ENCODE measurements at places on chromosomes 2 and 18.
A peak's percentile ranks its signal among the peaks of the same experiment; 100 is the strongest.

- no peak for DNase-seq
Measured at GRCh38 chr18:67731851-67732250, 215.3 kb upstream of the DSEL start.

GRCh38 chr2:129888461-129888860 lies 91.0 kb upstream of the RAB6C start:
- no peak for DNase-seq

DNA sequence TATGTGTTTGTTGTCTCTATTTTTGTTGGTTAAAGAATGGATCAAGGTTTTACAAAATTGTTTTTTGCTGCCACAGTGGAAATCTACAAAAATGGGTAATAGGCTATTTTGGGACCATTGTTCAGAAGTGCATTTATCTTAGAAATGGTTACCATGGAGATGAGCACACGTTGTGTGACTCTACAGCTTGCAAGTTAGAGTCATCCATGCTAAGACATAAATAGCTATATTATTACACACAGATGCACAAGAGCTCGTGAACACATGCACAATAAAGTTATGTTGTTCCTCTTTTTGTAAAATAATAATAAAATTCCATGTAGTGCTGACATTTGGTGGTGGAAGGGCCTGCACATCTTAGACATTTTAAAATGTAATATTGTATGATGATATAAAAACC lies 15.5 kb upstream of the DUSP19 start:
- DNase-seq: no peak

- DNase-seq: no peak
Measured at GRCh38 chr18:43914018-43914417, 636.7 kb upstream of the SYT4 start.

- DNase-seq: no peak
Measured at GRCh38 chr18:49949951-49950395, 136.6 kb upstream of the ACAA2 start.

GRCh38 chr2:207221731-207222130 lies 56.0 kb upstream of the KLF7 start:
- no peak for DNase-seq

DNA sequence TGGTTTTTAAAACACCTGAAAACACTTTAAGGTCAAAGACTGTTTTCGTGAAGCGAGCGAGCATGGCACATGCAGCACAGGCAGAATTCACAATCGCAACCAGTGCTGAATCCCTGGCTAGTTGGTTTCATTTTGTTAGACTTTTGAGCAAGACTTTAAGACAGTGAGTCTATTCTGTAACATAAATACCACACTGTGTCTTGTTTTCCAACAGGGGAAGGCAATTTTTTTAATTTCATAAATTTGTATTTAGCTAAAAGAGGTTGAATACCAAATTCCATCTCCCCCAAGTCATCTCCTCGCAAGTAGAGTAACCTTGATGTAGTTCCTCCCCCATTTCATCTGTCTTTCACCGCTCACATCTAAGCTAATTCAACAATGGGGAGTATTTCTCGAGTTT lies 1.4 kb downstream of the CERKL start:
- no peak for DNase-seq

DNA sequence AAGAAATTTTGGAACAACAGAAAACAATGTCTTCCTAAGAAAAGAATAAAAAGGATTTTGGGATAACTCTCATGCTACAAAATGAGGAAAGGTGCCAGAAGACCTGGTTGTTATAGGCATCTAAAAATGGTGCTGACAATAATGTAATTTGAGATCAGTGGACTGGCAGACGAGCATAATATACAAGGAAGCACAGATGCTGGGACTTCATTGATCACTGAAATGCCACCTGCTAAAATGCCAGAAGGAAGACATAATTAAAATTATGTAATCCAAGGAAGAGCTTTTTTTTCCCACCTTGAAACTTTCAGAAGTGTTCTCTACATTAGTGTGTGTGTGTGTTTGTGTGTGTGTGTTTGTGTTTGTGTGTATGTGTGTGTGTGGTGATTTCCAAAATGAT lies 535.9 kb downstream of the XIRP2 start:
- no peak for DNase-seq

DNA sequence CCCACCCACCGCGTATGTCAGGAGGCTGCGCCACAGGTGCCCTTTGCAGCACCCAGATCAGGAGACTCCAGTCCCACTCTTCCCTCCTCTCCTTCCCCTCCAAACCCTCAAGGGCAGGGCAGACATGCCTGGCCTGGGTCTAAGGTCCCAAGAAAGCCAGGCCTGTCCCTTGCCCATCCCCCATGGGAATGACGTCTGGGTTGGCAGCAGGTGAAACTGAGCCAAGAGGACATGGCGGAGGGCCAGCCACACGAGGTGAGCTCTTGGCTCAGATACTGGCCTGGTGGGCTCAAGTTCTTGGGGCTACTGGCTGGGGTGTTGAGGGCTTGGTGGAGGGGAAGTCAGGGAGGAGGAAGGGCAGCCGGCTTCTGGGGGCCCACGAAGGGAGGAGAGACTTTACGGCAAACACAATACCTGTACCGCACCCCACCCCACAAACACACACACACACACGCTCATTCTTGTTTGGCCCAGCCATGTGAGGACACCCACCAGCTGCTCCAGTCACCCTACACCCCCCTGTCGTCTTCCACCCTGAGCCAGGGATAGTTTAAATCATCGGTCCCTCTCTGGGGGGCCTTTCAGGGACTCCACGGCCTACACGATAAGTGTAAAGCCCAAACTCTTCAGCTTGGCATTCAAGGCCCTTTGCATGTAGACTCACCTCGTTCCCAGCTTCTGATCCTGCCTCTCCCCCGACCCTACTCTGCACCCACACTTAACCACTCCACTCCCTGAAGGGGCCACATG lies 24.1 kb upstream of the TNS1 start:
- peak; percentile 64 for DNase-seq

DNA sequence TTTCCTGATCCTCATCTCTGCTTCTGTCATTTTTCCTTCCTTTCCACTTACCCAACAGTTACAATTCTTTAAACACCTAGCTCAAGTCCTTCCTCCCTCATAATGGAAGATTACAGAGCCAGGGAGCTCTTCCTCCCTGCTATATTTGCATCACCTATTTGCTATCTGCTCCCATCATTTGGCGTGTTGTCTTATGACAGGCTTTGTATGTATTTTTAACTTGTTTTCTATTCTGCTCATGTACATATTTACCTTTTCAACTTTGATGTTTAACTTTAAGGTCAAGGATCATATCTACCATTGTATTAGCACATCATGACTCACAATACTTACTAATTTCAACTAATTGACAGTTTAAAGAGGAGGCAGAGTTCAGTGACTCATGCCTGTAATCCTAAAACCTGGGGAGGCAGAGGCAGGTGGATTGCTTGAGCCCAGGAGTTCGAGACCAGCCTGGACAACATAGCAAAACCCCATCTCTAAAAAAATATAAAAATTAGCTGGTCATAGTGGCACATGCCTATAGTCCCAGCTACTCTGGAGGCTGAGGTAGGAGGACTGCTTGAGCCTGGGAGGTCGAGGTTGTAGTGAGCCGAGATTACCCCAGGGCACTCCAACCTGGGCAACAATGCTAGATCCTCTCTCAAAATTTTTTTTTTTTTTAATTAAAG lies 308.0 kb upstream of the STON1 start:
- DNase-seq: no peak

GRCh38 chr2:102053096-102053495 lies 61.3 kb downstream of the IL1R2 start:
- peak; percentile 59 for DNase-seq

- DNase-seq: no peak
Measured at GRCh38 chr2:216315802-216316603, 56.3 kb downstream of the MARCHF4 start.

GRCh38 chr2:64672708-64673107 lies 19.0 kb upstream of the SERTAD2 start:
- no peak for DNase-seq

- DNase-seq: no peak
Measured at GRCh38 chr2:145692971-145693478, 1173.1 kb upstream of the ZEB2 start.

- DNase-seq: no peak
Measured at GRCh38 chr18:7000484-7001096, 117.0 kb downstream of the LAMA1 start.

DNA sequence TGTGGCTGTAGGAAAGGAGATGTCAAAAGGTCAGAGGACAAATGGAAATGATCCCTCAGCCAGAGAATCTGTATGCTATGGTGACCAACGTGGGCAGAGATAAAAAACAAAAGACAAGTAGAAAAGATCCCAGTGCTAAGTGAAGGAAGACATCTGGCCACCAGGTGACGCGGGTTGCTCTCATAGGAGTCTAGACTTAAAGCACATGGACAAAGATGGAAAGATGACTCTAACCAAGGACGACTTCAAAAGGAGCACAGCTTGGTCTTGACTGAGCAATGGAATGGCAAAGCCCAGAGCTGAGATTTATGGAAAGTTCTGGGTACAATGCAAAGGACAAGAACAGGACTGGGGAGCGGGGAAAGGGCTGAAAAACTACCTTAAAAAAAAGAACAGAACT lies 96.8 kb downstream of the CLIP4 start:
- no peak for DNase-seq

DNA sequence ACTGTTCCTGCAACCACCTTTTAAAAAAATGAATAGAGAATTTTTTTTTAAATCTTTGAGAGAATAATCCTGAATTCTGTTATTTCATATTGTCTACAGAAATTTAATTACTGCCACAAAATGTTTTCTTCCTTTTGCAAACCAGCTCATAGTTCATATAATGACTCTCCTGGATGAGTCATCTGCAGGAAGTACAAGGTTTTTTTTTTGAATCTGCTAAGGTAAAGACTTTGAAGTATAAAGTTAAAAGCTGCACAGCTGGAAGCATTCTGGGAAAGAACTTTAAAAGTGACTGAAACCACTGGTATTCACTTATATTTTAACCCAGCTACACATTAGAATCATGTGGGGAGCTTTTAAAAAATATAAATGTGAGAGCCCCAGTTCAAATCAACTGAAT lies 25.4 kb downstream of the SESTD1 start:
- DNase-seq: no peak

- DNase-seq: no peak
Measured at GRCh38 chr2:78263571-78263970, 741.4 kb upstream of the LRRTM4 start.

DNA sequence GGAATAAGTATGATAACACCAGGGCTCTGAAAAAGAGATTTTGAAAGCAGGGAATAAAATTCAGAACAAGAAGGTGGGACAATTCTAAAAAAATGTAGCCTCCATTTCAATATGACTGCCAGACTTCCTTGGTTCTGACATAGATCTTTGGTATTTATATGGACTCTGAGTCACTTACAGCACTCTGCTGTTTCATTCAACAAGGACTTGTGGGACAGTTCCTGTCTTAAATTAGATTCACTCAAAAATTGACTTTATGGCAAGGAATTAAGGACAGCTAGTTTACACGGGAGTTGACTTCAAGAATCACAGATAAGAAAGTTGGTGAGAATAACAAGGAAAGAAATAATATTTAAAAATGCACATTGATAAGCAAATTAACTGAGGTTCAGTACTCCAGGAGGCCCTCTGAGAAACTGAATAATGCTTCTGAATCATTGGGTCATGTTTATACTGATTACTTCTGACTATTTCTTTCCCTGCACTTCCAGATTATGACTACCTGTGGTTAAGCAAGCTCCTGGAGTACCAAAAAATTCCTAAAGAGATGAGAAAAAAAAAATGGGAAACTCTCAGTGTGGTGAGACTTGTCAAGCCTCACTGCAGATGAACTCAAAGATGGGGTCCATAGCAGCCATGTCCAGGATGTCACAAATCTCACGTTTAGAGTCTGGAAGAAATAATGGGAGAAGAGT lies 828.3 kb upstream of the PIK3C3 start:
- DNase-seq: no peak

GRCh38 chr2:144854596-144854995 lies 334.7 kb upstream of the ZEB2 start:
- DNase-seq: no peak

DNA sequence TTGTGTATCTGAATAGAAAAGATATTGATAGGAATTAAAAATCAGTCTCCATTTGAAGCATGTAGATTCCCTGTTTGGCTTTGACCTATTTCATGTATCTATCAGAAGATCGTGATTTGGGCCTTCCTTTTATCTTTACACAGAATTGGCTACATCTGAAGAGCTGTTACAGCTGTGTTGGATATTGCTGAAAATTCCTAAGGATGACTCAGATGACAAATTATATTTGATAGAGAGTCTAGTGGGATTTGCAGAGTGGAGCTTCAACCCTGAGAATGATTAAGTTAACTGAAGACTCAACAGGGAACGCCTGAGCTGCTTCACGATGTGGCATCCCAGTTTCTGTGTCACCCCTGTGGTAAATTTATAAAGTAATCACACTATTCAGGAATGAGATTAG lies 4.9 kb upstream of the COL3A1 start:
- DNase-seq: no peak

DNA sequence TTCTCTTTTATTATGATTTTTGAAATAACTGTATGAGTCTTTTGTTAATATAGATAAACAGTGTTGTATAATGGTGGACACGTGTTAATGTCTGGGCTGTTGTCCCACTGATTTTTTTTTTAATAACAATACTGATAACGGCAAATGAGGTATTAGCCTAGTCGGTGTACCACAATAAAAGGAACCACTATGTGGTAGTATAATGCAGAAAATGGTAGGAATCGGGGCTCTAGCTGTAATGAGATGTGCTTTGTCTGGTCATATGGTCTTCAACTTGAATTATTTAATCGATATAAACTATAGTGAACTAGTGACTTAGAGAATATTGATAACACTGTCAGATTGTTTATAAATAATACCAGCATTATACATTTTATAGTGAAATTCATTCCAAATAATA lies 517.9 kb upstream of the SPHKAP start:
- DNase-seq: no peak

- no peak for DNase-seq
Measured at GRCh38 chr2:19261061-19261460, 97.4 kb downstream of the OSR1 start.

DNA sequence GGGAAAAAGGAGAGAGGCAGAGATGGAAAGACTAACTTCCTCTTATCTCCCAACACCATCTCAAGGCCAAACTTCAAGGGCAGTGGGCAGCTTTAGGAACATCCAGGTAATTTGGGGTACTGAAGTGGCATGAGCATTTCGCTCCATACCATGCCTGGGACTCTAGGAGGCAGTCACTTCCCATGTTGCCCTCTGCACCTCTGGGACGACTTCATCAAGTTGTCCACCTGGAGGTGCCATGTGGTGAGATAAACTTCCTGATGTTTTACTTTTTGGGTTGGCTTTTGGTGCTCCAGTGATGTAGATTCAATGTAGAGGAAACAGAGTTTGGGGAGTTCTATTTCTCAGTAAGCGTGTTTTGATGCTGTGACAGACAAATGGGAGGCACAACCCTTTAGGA lies 56.3 kb upstream of the UPP2 start:
- no peak for DNase-seq
